ENCODE measurements at places on chromosomes 3 and 15. TPM values are rescaled to one million over a fixed set of nuclear protein-coding genes. Genes with fewer than 3 reads are reported as not detected.

PRRT3 gene
- total RNA-seq: 1.8 TPM

CIB2 gene
- total RNA-seq: 1.7 TPM

KBTBD13 gene
- not detected for total RNA-seq

ERICH6 gene
- total RNA-seq: 0.24 TPM

DCBLD2 gene
- total RNA-seq: 33.6 TPM

DNA sequence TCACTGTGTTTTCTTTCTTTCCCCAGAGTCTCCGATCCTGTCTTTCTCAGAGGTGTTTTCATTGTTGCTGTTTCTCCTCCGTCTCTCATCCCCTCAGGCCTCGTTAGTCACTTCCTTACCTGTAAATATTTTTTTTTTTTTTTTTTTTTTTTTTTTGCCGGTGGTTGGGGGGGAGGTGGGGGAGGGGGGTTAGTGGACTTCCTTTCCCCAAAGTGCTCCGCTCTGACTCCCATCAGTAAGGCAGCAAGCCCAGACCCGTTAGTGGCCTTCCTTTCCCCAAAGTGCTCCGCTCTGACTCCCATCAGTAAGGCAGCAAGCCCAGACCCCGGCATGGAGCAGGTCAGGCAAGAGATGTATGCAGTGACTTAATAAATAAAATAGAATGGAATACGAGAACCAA lies 97.1 kb upstream of the TNFAIP8L3 start:
- H3K4me3 ChIP-seq: no peak overlapping the region
- peaks cover 26% of the 10 kb centered on the region for H3K27me3 ChIP-seq
- no peak overlapping the region for H3K27ac ChIP-seq
- H3K4me1 ChIP-seq: no peaks in the 10 kb centered on the region
- no peaks in the 10 kb centered on the region for H3K36me3 ChIP-seq

- no peaks in the 10 kb centered on the region for H3K27me3 ChIP-seq
- no peaks in the 10 kb centered on the region for H3K36me3 ChIP-seq
- H3K4me3 ChIP-seq: no peak overlapping the region
- no peak overlapping the region for H3K27ac ChIP-seq
- H3K4me1 ChIP-seq: no peaks in the 10 kb centered on the region
These were observed 39.2 kb upstream of the GADL1 start for GRCh38 chr3:30933478-30934207.

DNA sequence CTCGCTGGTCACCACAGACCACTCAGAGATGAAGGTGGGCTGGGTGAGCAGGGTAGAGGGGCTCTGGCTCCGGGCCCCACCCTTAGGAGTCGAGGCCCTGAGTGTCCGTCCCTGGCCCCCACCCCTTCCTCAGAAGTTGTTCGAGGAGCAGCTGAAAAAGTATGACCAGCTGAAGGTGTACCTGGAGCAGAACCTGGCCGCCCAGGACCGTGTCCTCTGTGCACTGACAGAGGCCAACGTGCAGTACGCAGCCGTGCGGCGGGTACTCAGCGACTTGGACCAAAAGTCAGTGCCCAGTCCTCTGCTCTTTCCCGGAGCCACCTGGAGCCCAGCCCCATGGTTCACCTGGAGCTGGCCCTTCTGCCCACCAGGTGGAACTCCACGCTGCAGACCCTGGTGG lies 28.5 kb downstream of the PTPN23 start:
- no peaks in the 10 kb centered on the region for H3K4me1 ChIP-seq
- H3K27me3 ChIP-seq: no peaks in the 10 kb centered on the region
- H3K4me3 ChIP-seq: no peak overlapping the region
- H3K27ac ChIP-seq: no peak overlapping the region
- DNase-seq: no peak
- H3K36me3 ChIP-seq: peaks cover 8% of the 10 kb centered on the region

DNA sequence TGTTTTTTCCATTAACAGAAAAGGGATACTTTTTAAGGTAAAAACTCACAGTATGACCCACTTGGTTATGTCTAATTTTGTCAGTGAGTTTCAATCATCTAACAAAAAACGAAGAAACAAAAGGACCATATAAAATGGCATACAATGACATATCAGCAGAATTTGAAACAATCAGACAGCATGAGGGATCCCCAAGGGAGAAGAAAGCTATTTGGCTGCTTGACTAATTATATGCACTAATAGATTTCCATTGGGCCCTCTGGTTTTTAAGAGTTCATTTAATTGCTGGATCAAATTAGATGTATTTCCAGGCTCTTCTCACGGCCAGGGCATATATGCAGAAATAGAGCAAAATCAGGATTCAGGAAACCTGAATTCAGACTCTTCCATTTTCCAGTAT lies 376.4 kb upstream of the GBE1 start:
- H3K4me3 ChIP-seq: no peak overlapping the region
- H3K4me1 ChIP-seq: no peaks in the 10 kb centered on the region
- H3K27me3 ChIP-seq: no peaks in the 10 kb centered on the region
- H3K36me3 ChIP-seq: no peaks in the 10 kb centered on the region
- H3K27ac ChIP-seq: no peak overlapping the region

GRCh38 chr15:88509321-88509720 lies 37.2 kb downstream of the DET1 start:
- H3K4me3 ChIP-seq: no peak overlapping the region
- no peak for DNase-seq
- H3K36me3 ChIP-seq: no peaks in the 10 kb centered on the region
- H3K4me1 ChIP-seq: no peaks in the 10 kb centered on the region
- no peaks in the 10 kb centered on the region for H3K27me3 ChIP-seq

DNA sequence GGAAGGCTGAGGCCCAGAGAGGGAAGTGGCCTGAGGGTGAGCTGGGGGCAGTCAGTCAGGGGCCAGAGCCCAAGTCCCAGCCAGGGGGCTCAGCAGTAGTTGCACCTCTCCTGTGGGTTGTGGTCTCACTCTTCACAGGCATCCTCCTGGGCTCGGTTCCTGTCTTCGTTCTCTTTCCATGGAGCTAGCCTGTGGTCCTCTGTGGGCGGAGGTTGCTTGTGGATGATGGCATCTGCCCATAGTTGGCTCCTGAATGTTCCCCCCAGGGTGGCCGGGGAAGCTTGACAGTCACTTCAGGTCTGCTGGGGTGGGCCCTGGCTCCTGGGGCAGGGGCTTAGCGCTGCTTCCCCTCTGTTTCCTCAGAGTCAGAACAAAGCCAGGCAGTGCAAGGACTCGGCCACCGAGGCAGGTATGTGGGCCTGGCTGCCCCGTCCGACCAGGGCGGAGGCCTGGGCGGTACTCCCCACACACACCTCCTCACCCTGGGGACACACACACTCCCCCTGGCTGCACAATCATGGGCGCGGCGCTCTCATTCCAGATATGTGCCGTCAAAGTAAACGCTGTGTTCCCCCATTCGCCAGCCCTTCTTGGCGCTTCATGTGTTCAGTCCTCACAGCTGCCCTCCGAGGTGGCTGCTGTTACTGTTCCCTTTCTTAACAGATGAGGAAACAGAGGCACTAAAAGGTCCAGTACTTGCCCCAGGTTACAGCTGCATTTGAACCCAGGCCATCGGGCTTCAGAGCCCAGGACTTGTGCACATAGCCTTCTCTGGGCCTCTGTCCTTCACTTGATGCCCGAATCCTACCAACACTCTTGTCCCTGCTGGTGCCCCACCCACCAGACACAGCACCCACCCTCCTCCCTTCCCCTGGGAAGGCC lies 34.5 kb downstream of the PSTPIP1 start:
- no peak for DNase-seq
- H3K27me3 ChIP-seq: no peaks in the 10 kb centered on the region
- no peaks in the 10 kb centered on the region for H3K36me3 ChIP-seq
- no peak overlapping the region for H3K4me3 ChIP-seq
- H3K27ac ChIP-seq: no peak overlapping the region
- peaks cover 8% of the 10 kb centered on the region for H3K4me1 ChIP-seq

Measured in A673 (cell line).